ENCODE measurements at places on chromosomes 11 and 22.

DNA sequence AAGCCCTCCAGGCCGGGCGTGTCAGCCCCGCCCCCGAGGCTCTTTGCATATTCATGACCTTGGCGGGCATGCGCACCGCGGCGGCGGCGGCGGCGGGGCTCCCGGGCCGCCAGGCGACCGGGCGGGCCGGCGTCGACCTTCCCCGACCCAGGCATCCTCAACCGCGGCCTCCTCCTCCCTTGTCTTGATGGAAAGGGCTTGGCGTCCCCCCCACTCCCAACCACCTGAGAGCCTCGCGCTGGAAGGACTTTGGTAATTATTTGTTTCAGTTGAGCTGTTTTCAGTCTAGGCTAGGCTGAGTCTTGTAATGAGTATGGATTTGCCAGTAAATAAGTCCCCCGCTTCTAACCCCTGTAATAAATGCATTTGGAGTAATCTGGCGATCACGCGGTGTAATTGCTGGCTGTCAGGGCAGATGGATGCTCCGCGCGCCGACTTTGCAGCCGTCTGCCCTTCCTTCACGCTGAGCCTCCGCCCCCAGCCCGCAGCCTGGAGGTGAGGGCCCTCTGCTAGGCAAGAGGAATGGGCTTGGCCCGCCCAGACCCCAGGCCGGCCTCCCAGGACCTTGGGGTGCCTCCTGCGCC lies 25.2 kb downstream of the FLRT1 start:
- DNase-seq: no peak

- DNase-seq: no peak
Observed at GRCh38 chr11:119414734-119415133, 8.2 kb downstream of the THY1 start.

- DNase-seq: no peak
Observed at GRCh38 chr11:36230779-36231699, 58.2 kb downstream of the COMMD9 start.

GRCh38 chr11:45079943-45080719 lies 66.3 kb upstream of the PRDM11 start:
- no peak for DNase-seq

- DNase-seq: no peak
Observed at GRCh38 chr22:43482318-43482625, 70.5 kb downstream of the MPPED1 start.

DNA sequence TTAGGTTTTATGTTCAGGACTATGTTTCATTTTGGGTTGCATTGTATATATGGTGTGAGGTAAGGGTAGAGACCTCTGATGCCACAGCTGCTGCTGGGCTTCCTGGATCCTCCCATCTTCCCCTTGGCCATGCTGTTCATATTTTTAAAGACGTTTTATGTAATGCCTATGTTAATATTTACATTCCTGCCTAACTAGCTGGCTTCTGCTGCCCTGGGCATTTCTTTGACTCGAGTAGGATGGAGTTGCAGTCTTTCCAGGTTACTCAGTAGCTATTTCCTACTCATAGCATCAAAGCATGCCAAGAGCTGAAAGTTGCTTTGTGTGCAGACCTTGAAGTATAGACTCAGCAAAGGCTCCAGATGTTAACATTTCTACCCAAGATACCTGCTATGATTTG lies 220.5 kb upstream of the CADM1 start:
- no peak for DNase-seq

- no peak for DNase-seq
Observed at GRCh38 chr22:48241658-48242057, 1479.2 kb downstream of the TBC1D22A start.

DNA sequence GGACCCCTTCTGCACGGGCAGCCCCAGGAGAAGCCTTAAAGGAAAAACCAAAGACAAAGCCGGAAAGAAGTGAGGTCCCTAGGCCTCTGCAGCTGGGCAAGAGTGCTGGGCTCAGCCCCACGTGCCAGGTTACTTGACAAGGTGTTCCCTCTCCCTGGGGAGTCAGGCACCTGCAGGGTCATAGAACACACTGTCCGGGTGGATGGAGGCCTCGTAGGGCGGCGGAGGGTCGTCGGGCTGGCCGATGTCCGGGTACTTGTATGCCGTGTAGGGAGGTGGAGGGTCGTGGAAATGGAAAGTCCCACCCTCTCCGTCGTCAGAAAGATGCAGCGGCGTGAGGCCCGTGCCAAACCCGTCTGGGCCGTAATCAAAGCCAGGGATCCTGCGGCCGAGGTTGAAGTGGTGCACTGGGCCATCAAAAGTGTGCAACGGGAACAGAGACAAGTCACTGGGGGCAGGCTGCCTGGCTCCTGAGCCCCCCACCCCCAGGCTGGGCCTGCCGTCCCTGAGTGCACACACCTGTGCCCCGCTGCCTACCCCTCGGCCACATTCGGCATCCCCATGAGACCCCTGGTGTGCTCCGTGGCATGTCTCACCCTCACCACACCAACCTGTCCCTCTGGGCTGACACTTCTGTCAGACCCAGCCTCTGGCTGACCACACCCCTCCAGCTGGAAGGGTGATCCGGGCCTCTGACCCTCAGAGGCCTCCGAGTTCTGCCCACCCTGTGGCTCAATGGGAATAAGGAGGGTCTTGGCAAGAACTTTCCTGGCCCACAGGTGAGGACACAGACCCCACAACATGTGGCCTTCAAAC lies 81.1 kb downstream of the DGCR2 start:
- DNase-seq: no peak

GRCh38 chr11:34501949-34502348 lies 11.6 kb downstream of the ELF5 start:
- DNase-seq: no peak

GRCh38 chr11:126841999-126842398 lies 158.6 kb downstream of the KIRREL3 start:
- no peak for DNase-seq

- peak; percentile 98 for DNase-seq
Observed at GRCh38 chr11:118619444-118620197, 12.2 kb downstream of the PHLDB1 start.

GRCh38 chr11:1909524-1909923 lies 10.0 kb upstream of the TNNT3 start:
- no peak for DNase-seq

DNA sequence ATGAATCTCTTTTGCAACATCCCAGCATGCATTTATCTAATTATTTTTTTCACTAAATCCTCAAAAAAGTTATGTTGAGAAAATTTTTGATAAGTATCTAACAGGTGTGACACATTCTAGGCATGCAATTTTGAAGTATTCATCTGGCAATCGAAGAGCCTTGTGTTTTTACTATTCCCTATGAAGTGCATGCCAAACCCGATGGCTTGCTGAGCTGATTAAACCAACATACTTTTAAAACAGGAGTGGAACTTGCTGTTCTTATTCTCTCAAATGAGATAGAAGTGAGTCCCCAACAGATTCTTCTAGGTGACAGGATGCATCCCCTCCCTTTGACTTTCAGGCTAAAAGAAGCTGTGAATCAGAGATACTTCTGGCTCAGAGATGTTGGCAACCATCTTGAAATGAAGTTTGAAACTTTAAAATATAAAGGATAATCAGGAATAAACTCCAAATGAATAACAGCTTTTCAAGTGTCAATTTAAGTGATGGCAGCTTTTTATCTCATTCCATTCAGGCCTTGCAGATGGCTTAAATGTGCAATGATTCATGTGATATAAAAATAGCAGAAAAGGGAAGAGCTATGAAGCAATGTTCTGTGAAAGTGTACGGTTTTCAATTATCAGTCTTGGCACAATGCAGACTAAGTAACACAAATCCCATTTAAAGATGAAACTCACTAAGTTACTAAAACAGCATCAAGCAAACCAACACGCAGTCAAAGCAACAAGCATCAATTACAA lies 67.7 kb downstream of the APOL5 start:
- no peak for DNase-seq

- no peak for DNase-seq
Observed at GRCh38 chr11:10044618-10045017, 249.4 kb downstream of the SBF2 start.

DNA sequence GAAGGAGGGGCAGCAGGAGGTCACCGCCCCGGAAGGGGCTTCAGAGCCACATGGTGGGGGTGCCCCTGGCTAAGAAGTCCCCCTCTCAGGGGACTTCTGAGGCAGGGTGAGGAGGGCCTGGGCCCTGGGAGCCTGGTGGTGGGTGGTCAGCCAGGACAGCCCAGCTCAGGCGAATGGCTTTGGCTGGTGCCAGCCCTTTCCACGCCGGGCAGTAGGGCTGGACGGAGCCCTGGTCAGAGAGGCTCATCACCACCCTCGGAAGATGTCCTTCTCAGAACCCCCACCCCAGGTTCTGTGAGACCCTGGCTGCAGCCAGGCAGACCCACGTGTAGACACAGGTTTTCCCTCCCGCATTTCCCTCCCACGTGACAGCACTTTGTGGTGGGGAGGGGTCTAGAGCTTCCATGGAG lies 35.9 kb downstream of the OSBPL5 start:
- DNase-seq: no peak

- no peak for DNase-seq
Observed at GRCh38 chr11:126344141-126345080, 11.1 kb upstream of the ST3GAL4 start.

GRCh38 chr11:120134931-120135228 lies 3.0 kb downstream of the TRIM29 start:
- no peak for DNase-seq

GRCh38 chr22:43869799-43870198 lies 7.5 kb upstream of the SULT4A1 start:
- no peak for DNase-seq
